Adrenal gland (tissue), 19 donors: ENCODE measurements at places on chromosomes 4 and X. TPM values are rescaled to one million over a fixed set of nuclear protein-coding genes. Genes with fewer than 3 reads are reported as not detected.

DNA sequence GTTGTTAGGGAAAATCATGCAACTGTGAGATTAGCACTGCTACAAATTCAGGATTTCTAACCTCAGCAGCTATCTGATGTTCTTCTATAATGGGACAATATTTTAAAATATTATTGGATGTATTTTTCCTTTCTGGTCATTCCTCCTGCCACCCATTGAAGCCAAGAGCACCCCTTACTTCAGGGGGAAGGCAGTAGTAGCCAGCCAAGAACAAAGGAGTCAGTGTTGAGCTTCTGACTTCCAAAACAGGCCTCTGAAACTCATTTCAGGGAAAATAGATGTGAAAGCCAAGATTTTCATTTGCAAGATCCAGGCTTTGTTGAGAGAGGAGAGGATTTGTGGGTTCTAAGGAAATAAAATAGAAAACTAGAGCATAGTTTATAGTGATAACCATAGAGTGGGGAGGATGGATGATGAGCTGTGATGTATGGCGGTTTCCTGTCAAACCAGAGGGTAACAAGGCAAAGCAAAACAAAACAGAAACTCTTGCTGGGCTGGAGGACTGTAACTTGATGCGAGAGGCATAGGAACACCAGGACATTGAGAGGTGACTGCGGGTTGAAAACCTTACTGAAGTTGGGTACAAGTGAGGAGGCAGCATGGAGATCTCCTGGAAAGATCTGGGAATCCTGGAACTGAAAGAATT lies 173.7 kb upstream of the LEF1 start:
- no peaks in the 10 kb centered on the region for H3K36me3 ChIP-seq
- DNase-seq, result no peak
- H3K27ac ChIP-seq, result no peak overlapping the region
- H3K27me3 ChIP-seq, result no peaks in the 10 kb centered on the region
- H3K4me1 ChIP-seq, result peaks cover 17% of the 10 kb centered on the region
- H3K4me3 ChIP-seq, result no peak overlapping the region

- peaks cover 7% of the 10 kb centered on the region for H3K27me3 ChIP-seq
- no peaks in the 10 kb centered on the region for H3K36me3 ChIP-seq
- H3K27ac ChIP-seq, result no peak overlapping the region
Measured at GRCh38 chrX:152895724-152896420, 2.0 kb upstream of the ZNF185 start.

DNA sequence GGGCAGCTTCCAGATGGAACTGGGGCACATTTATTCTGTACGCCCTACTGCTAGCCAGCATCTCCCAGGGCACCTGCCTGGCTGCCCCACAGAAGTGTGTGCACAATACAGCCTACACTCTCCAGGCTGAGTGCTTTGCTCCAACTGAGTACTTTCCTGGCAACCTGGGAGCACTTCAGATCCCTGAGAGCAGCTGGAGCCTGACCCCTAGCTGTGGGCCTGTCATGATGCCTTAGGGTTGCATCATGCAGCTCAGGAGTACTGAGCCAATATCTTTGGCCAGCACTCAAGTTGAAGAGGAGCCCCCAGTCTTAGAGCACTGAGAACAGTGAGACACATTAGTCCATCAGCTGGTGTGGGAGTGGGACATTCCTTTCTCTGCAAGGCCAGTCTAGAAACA lies 321.9 kb downstream of the CFAP47 start:
- H3K4me3 ChIP-seq, result no peak overlapping the region
- DNase-seq, result no peak
- no peak overlapping the region for H3K27ac ChIP-seq
- peaks cover 6% of the 10 kb centered on the region for H3K27me3 ChIP-seq
- no peaks in the 10 kb centered on the region for H3K4me1 ChIP-seq
- no peaks in the 10 kb centered on the region for H3K36me3 ChIP-seq

DNA sequence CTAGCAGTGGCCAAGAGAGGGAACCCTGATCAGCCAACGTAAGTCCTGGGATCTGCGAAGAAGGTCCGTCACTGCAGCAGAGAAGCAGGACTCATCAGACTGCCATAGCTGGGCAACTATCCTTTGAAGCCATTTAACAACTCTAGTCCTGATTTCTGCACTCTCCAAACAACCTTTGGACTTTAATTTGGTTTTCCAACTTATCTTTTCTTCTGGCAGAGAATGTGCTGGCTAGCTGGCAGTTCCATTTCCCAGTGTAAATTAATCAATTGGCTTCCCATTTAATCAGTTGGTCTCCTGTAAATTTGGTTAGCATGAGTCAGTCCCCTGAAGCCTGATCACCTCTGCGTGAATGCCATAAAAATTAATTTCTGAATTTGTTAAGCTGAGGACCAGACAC lies 153.7 kb upstream of the GPR101 start:
- no peak overlapping the region for H3K4me3 ChIP-seq
- no peak overlapping the region for H3K27ac ChIP-seq
- DNase-seq, result no peak
- H3K36me3 ChIP-seq, result no peaks in the 10 kb centered on the region

- no peak overlapping the region for H3K27ac ChIP-seq
- H3K4me3 ChIP-seq, result no peak overlapping the region
- no peaks in the 10 kb centered on the region for H3K27me3 ChIP-seq
- H3K36me3 ChIP-seq, result no peaks in the 10 kb centered on the region
- DNase-seq, result no peak
- no peaks in the 10 kb centered on the region for H3K4me1 ChIP-seq
Measured at GRCh38 chrX:9285342-9285771, 179.5 kb upstream of the TBL1X start.

GRCh38 chr4:62226082-62226481 lies 1026.0 kb downstream of the ADGRL3 start:
- no peak overlapping the region for H3K4me3 ChIP-seq
- no peaks in the 10 kb centered on the region for H3K36me3 ChIP-seq
- no peaks in the 10 kb centered on the region for H3K27me3 ChIP-seq
- DNase-seq, result no peak

DNA sequence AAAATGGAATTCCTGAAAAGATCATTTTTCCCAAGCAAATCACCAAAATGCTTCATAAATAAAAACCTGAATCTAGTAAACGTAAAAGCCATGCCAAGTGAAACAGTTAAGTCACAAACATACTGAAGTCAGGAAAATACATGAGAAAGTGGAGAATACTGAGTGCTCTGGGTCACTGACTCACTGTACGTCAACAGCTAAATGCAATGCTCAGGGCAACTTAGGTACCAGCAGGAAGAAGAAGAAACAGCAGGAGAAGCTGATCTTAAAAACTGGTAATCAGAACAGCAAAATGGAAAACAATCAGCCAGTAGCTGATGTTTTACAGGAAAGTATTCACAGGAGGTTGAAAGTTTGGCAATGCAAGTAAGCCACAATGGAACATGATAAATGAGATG lies 252.6 kb upstream of the ETNPPL start:
- DNase-seq, result no peak
- H3K4me3 ChIP-seq, result no peak overlapping the region
- no peaks in the 10 kb centered on the region for H3K27me3 ChIP-seq
- H3K36me3 ChIP-seq, result no peaks in the 10 kb centered on the region

DNA sequence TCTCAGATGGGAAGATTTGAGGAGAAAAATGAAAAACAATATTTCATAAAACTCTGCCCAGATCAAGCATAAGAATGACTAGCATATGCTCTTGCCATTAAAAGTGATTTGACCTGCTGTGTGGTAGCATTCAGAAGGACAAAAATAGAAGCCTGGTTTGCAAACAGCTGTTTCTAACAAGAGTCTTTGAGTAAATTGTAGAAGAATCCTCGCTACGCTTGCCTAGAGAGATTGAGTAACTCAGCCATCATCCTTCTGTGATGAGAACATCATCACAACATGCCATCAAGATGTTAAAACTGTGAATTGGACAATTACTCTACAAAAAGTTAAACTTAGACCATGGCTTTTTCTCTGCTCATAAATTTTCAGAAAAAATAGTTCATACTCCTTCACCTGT lies 168.9 kb upstream of the PUDP start:
- no peaks in the 10 kb centered on the region for H3K27me3 ChIP-seq
- no peaks in the 10 kb centered on the region for H3K36me3 ChIP-seq
- no peak overlapping the region for H3K4me3 ChIP-seq
- H3K27ac ChIP-seq, result no peak overlapping the region
- DNase-seq, result no peak

DNA sequence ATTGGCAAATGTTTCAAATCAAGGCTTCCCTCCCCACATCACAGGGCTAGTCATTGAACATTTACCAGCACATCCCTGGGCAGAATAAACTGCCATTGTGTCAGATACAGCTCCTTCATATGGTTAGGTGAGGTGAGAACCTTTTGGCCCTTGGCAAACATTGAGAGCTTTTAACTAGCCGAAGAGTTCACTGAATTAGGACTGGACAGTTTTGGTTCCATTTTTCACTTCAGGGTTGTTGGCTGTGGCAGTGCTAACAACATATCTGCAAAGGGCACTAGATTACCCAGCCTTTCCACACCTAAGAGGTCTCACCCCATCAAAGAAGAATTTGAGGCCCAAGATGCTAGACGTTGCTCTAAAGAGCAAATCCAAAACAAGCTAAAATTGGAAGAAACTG lies 180.7 kb downstream of the GUCY2F start:
- H3K27me3 ChIP-seq, result peaks cover 3% of the 10 kb centered on the region
- no peak overlapping the region for H3K4me3 ChIP-seq
- no peaks in the 10 kb centered on the region for H3K4me1 ChIP-seq

GRCh38 chrX:106898462-106898861 lies 4.7 kb downstream of the RIPPLY1 start:
- H3K27me3 ChIP-seq, result no peaks in the 10 kb centered on the region
- H3K4me3 ChIP-seq, result no peak overlapping the region
- peaks cover 8% of the 10 kb centered on the region for H3K4me1 ChIP-seq

- no peak overlapping the region for H3K27ac ChIP-seq
- H3K36me3 ChIP-seq, result no peaks in the 10 kb centered on the region
- H3K27me3 ChIP-seq, result no peaks in the 10 kb centered on the region
- peaks cover 8% of the 10 kb centered on the region for H3K4me1 ChIP-seq
- no peak overlapping the region for H3K4me3 ChIP-seq
Measured at GRCh38 chr4:40309250-40309774, 25.8 kb upstream of the CHRNA9 start.

DNA sequence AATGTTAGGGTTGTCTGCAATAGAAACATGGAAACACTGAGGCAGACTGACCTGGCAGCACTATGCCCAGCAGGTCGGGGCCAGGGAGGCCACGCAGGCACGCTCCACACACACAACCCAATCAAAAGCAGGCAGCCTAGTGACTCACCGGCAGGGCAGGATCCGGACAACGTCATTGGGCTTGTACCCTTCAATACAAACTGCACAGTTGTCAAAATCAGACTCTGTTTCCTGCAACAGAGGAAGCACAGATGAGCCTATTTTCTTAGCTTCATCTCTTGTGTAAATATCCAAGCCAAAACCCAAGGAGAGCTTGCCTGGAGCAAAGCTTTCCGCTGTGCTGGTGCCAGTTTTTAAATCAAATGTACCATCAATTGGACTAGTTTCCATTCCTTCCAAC lies 185.8 kb downstream of the RNF150 start:
- peaks cover 20% of the 10 kb centered on the region for H3K4me1 ChIP-seq
- no peaks in the 10 kb centered on the region for H3K27me3 ChIP-seq
- no peak overlapping the region for H3K27ac ChIP-seq
- peak; percentile 87 for DNase-seq
- no peak overlapping the region for H3K4me3 ChIP-seq

GRCh38 chrX:116657071-116657470 lies 194.3 kb upstream of the CT83 start:
- DNase-seq, result no peak
- H3K4me3 ChIP-seq, result no peak overlapping the region
- H3K27ac ChIP-seq, result no peak overlapping the region

DNA sequence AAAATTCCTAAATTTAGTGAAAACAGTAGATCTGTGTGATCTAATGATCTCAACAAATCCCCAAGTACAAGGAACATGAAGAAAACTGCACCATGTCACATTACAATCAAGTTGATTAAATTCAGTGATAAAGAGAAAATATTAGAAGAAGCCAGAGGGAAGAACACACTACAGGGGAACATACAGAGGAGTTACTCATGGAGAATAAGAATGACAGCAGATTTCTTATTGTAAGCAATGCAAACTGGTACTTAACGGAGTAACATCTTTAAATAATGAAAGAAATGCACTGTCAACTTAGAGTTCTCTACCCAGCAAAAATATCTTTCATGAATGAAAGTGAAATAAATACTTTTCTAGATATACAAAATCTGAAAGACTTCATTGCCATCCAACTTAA lies 21.1 kb downstream of the TLL1 start:
- H3K36me3 ChIP-seq, result no peaks in the 10 kb centered on the region
- no peak overlapping the region for H3K27ac ChIP-seq
- no peak for DNase-seq
- H3K27me3 ChIP-seq, result no peaks in the 10 kb centered on the region
- no peaks in the 10 kb centered on the region for H3K4me1 ChIP-seq

- H3K27me3 ChIP-seq, result no peaks in the 10 kb centered on the region
- no peak overlapping the region for H3K4me3 ChIP-seq
- no peak overlapping the region for H3K27ac ChIP-seq
- H3K4me1 ChIP-seq, result peaks cover 8% of the 10 kb centered on the region
- no peak for DNase-seq
- H3K36me3 ChIP-seq, result no peaks in the 10 kb centered on the region
Measured at GRCh38 chr4:169661761-169662160, 41.4 kb downstream of the CLCN3 start.

DNA sequence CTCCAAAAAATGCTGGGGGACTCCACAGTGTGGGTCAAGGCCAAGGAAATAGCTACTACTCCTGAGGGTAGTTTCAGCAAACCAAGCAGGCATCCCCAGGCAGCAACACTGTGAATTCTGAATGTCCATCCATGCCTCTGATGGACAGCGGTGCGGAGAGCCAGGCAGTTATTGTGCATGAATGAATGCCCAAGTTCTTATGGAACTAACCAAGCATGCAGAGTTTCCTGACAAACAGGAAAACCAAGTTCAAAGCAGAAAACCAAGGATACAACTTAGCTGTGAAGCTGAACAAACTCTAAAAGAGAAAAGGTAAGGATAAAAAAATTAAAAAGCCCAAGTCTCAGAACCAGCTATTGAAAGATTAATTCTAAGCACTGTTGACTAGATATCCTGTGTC lies 642.6 kb upstream of the HS3ST1 start:
- no peaks in the 10 kb centered on the region for H3K36me3 ChIP-seq
- no peaks in the 10 kb centered on the region for H3K27me3 ChIP-seq
- no peak overlapping the region for H3K4me3 ChIP-seq
- DNase-seq, result no peak
- H3K4me1 ChIP-seq, result no peaks in the 10 kb centered on the region

The FATE1 gene
- total RNA-seq, result not detected

The RTL9 gene
- not detected for total RNA-seq

The LRCH2 gene
- total RNA-seq, result 5.2 TPM

The CDKL5 gene
- total RNA-seq, result 7.8 TPM

The TIMM17B gene
- total RNA-seq, result 71.7 TPM

The PCDH19 gene
- total RNA-seq, result 0.23 TPM

The STBD1 gene
- 3.6 TPM for total RNA-seq

The FDCSP gene
- not detected for total RNA-seq

The PKD2 gene
- 38.6 TPM for total RNA-seq

The TRPC5OS gene
- not detected for total RNA-seq

The CT55 gene
- not detected for total RNA-seq

The ARFIP1 gene
- total RNA-seq, result 30.9 TPM

The USP17L13 gene
- total RNA-seq, result not detected
